ENCODE measurements at places on chromosomes 5 and 9. TPM values are rescaled to one million over a fixed set of nuclear protein-coding genes. Genes with fewer than 3 reads are reported as not detected.

Gene ZNF658
- total RNA-seq = 3.4 TPM

Gene BHMT2
- total RNA-seq = 4.8 TPM

Gene NEURL1B
- total RNA-seq = 11.8 TPM

Gene NUTM2F
- total RNA-seq = not detected

Gene TARS1
- total RNA-seq = 118 TPM

DNA sequence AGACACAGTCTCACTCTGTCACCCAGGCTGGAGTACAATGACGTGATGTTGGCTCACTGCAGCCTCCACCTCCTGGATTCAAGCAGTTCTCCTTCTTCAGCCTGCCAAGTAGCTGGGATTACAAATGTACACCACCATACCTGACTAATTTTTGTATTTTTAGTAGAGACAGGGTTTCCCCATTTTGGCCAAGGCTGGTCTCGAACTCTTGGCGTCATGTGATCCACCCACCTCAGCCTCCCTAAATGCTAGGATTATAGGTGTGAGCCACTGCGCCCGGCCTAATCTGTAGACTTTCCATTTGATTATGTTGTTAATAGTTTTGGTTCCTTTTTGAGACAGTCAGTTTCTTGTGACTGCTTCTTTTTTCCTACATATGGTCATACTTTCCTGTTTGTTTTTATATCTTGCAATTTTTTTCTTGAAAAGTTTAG, 31.0 kb downstream of the MTREX start:
- no peak overlapping the region for H3K27ac ChIP-seq
- H3K4me1 ChIP-seq = no peaks in the 10 kb centered on the region
- DNase-seq = no peak
- no peak overlapping the region for H3K4me3 ChIP-seq
- peaks cover 34% of the 10 kb centered on the region for H3K36me3 ChIP-seq
- H3K27me3 ChIP-seq = no peaks in the 10 kb centered on the region

GRCh38 chr9:118362596-118362995, 658.4 kb downstream of the TLR4 start:
- no peak overlapping the region for H3K27ac ChIP-seq
- H3K4me1 ChIP-seq = no peaks in the 10 kb centered on the region
- no peaks in the 10 kb centered on the region for H3K27me3 ChIP-seq
- DNase-seq = no peak

DNA sequence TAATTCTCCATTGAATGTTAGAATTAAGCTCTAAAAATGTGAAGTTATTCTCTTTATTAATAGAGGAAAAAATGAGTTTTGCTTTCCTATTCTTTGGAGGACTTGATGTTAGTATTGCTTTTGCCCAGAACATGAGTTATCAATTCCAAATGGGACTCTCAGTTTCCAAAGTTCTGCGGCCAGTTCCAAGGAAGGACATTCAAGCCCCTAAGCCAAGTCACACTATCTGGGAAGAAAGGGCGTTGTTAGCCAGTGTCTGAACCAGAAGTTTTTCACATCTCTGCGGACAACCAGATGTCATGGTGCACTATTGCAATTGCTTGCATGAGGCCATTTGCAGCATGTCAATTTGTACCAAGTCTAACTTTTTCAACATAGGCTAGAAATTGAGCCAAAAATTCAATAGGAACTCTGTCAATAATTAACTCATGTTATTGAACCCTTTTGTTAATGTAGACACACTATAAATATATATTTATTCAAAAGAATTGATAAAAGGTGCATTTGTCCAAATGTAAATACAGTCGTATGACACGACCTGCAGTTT, 183.3 kb upstream of the PIK3R1 start:
- no peaks in the 10 kb centered on the region for H3K36me3 ChIP-seq
- peaks cover 7% of the 10 kb centered on the region for H3K4me1 ChIP-seq
- no peak overlapping the region for H3K27ac ChIP-seq
- no peaks in the 10 kb centered on the region for H3K27me3 ChIP-seq
- DNase-seq = no peak

GRCh38 chr9:73073337-73074175, 78.1 kb upstream of the ANXA1 start:
- H3K27me3 ChIP-seq = no peaks in the 10 kb centered on the region
- H3K36me3 ChIP-seq = no peaks in the 10 kb centered on the region
- H3K4me1 ChIP-seq = no peaks in the 10 kb centered on the region
- H3K27ac ChIP-seq = no peak overlapping the region
- no peak for DNase-seq
- no peak overlapping the region for H3K4me3 ChIP-seq

DNA sequence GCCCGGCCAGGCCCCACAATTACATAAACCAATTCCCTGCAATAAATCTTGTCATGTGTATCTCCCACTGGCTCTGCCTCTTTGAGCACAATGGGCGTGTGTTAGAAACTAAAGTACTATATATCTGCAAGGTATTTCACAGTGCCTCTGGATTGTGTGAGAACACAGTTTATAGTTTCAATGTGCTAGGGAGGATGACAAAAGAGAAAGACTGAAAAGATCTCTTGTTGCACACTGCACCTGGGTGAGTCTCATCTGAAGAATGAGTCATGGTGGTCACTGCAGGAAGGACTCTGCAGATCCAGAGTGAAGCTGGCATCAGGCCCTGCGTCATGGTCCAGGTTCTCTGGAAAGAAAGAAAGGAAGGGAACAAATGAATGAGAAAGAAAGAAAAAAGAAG, 20.7 kb upstream of the CTSV start:
- H3K27me3 ChIP-seq = peaks cover 16% of the 10 kb centered on the region
- no peaks in the 10 kb centered on the region for H3K4me1 ChIP-seq
- no peak overlapping the region for H3K4me3 ChIP-seq
- no peak for DNase-seq

DNA sequence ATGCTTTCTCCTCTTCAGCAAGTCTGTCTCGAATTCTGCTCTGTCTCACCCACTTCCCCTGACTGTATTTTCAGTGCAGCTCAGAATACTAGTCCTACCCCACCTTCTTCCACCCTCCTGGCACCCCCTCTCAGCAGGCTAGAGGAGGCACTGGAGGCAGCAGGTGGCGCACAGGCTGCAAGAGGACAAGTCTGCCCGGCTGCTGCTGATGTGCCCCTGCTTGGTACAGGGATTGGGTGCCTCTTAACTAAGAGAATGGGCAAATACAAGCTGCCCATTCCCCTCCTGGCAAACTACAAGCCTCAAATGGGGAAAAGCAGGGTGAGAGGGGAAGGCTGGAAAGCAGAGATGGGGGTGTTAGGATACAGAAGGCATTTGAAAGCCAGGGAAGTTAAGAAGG, 5.1 kb downstream of the TLN1 start:
- no peaks in the 10 kb centered on the region for H3K27me3 ChIP-seq
- DNase-seq = no peak
